ENCODE measurements at places on chromosomes 7 and 10.

DNA sequence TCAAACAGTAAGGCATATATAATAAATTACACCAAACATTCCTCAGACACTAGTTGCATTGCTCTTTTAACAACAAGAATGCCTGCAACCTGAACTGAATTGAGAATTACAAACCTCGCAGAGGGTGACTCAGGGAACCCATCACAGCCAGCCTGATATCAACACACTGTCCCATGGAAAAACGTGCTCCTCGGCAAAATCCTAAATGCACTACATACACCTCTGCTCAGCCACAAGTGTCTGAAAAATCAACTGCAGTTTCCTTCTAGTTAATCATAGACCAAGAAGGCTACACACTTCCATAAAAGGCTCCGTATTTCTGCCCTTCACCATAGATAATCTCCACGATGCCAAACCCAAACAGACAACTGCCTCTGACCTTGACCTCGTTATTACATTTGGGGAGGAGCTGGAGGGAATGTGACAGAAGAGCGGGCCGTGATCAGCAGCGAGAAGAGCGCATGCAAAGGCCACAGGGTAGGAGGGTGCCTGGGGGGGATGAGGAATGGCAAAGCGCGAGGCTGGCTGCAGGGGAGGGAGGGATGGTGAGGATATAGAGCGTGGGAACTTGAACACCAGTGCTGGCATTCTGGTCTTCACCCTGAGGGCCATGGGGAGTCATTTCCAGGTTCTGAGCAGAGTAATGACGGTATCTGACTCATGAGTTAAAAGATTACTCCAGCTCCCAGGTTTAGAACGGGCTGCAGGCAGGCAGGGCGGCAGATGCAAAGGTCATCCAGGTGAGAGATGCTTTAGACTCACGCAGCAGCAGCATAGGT lies 201.9 kb upstream of the FRMD4A start:
- no peak for DNase-seq

DNA sequence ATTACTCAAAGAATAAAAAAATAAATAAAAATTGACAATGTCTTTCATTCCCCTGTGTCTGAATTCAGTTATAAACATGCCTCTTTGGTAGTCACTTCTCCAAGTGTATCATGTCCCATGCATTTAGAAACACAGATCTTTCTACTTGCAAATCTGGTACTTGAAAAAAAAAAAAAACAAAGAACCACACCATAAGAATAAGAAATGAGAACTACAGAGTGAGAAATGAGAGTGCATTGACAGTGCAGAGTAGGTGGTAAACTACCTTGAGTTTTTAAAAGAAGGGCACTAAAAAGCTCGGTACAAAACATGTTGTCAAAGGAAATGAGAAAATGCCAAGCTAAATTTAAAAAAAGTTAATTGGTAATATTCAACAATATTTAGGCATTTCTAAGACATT lies 123.0 kb downstream of the GPR85 start:
- DNase-seq: no peak

GRCh38 chr7:2309889-2310331 lies 4.3 kb downstream of the SNX8 start:
- no peak for DNase-seq

- DNase-seq: peak; percentile 53
Observed at GRCh38 chr10:117167789-117168674, 29.3 kb upstream of the KCNK18 start.

GRCh38 chr10:18527687-18528086 lies 123.7 kb downstream of the NSUN6 start:
- DNase-seq: no peak

DNA sequence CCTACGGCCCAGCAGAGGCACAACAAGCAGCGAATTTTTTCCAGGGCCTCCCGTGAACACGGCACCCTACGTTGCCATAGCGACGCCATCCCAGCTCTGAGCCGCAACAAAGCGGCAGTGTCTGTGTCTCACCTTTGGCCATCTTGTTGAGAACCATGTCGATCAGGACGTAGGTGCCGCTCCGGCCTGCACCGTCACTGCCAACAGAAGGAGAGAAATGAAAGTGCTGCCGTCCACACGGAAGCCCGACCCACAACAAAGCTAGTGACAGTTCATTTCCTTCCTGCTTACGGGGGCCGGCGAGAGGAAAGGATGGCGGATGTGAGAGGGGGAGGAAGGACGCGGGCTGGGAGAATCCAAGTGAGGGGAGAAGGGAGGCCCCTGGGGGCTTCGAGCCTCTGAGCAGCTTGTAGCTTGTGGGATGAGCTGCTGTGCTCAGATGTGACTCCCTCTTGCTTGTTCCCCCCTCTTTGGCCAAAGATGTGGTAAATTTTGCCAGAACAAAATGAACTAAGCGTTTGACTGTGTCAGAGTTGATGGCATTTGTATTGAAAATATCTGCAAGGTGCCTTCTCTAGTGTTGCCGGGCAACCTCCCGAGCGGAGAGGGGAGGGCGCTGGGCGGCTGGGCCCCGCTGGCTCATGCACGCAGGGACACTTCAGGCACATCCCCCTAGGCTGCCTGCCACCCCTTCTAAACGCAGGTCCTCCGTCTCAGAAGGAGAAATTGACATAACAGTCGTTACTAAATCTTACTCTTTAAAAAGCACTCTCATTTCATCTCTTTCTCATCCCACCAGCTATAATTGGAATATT lies 232.2 kb downstream of the DNAJB6 start:
- peak; percentile 56 for DNase-seq

DNA sequence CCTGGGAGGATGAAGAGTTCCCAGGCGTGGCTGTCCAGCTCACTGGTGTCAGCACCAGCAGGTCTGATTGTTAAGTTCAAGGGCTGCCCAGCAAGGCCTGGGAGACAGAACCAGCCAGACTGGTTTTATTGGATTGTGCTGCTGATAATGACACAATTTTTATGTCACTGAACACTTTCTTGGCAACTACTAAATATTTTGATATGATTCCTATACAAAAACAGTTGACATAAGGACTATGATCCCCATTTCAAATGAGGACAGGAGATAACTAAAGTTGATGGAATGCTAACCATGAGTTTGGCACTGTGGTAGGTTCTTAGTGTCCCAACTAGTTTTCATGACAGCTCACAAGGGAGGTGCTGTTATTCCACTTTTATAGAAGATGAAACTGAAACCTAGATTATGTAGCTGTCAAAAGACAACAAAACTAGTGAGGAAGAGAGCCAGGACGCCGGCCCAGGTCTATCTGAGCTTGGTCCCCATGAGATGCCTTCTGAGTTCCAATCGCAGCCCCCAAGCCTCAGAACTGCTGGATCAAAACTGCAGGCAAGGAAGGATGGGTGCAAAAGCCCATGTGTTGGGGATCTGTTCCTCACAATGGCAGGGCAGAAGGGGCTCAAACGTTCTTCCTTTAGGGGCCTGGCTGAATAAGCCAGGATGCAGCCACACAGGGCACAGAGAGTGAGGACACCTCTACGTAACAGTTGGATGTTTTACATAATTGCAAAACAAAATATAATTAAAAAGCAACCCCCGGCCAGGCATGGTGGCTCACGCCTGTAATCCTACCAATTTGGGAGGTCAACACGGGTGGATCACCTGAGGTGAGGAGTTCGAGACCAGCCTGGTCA lies 52.8 kb downstream of the COBL start:
- DNase-seq: no peak

DNA sequence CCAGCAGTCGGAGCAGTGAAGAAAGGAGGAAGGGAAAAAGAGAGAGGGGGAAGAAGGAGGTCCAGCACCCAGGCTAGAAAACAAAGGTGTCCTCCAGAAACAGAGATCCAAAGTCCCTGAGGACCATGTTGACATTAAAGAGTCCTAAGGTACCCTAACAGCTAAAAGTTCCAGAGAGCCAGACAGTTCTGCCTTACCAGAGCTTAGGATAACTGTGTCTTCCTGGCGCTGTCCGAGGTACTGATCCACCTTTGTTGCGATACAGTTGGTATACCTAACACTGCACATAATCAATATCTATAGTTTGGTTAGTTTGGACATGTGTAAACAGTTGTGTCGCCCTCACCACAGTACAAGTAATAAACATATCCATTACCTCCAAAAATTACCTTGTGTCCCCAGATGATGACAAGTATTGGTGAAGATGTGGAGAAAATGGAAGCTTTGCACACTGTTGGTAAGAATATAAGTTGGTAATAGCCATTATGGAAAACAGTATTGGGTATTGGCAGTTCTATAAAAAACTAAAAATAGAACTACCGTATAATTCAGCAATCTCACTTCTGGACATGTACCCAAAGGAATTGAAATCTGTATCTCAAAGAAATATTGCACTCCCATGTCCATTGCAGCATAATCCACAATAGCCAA lies 59.8 kb downstream of the GRID1 start:
- DNase-seq: peak; percentile 9

GRCh38 chr10:132185601-132186487 lies 904 bp upstream of the DPYSL4 start:
- DNase-seq: peak; percentile 44

DNA sequence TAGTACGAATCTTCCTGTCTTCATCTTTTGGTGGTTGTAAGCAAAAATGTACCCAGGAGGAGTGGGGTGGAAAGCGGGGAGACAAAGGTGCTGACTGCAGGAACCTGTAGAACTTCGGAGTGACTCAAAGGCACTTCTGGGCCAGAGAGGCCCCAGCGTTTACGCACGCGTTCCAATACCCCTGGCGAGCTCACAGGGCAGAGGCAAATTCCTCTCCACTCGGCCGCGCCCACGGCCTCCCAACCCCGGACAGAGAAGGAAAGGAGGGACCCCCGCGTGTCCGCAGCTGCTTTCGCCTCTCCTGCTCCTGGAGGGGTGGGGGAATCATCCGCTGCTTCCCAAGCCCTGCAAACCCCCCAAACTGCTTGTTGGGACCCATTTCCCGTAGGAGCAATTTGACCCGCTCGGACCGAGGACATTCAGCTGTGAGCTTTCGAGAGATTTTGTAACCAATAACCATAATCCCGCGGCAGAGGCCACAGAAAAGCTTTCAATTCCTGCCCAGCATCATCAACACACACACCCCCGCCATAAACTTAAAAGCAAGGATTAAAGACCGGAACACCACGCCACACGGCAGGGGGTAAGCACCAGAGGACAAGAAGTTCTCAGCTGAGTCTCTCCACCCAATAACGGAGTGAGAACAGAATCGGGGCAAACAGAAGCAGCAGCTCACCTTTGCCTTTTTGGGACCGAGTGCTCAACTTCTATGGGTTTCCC lies 2.3 kb downstream of the IGF2BP3 start:
- DNase-seq: peak; percentile 5

DNA sequence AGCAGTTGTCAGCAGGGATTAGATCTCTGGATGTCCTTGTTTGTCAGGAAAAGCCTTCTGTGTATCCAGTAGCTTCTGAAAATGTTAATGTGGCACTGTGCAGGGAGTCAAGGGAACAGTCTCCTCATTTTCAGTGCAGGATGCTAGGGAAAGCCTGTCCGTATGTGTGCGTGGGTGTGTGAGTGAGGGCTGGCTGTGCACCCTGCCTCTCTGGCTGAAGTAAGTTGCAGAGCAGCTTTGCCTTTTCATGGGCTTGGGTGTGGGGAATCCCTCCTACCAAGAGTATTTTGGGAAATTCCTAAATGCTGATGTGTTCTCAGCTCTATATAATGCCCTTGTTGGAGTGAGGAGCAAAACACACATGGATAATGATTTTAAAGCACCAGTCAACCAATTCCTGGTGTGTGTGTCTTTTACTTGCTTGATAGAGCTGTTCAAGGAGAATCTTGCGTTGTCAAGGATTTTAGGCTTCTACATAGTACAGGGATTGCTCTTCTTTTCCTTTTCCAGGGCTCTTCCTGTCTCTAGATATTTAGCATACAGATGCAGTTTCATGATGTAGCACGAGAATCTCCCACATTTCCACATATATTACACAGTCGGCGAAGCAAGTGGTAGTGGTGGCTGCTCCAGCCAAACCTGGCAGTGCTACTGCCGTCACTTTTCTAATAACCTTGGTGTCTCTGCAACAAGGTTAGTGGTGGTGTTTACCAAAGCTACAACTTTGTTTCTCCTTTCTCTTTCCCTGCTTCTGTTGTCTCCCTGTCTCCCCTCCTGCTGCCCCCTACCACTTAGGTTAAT lies 92.8 kb downstream of the MCU start:
- DNase-seq: no peak

DNA sequence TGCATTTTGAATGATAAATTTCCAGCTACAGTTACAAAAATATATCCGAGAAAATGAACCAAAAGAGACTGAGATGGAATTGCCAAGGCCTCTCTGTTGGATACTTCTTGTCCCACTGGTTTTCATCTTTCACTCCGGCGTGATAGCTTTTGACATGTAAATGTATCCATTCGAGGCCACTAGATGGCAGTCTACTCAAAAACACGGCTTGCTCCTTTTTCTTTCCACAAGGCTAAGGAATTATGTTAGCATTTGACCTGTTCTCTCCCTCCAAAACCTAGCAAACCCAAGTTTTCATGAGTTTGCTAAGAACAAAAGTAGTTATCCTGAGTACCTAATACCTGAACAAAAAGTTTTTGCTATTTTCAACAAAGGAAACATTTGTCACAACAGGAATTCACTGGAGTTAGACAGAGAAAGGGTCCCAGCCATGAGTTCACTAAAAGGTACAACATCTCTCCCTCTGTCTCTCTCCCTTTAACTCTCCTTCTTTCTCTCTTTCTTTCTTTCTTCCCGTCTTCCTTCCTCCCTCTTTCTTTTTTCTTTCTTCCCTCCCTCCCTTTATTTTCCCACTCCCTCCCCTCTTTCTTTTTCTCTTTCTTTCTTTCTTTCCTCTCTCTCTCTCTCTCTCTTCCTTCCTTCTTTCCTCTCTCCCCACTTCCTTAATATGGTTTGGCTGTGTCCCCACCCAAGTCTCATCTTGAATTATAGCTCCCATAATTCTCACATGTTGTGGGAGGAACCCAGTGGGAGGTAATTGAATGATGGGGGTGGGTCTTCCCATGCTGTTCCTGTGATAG lies 207.9 kb upstream of the MYO3A start:
- DNase-seq: no peak

DNA sequence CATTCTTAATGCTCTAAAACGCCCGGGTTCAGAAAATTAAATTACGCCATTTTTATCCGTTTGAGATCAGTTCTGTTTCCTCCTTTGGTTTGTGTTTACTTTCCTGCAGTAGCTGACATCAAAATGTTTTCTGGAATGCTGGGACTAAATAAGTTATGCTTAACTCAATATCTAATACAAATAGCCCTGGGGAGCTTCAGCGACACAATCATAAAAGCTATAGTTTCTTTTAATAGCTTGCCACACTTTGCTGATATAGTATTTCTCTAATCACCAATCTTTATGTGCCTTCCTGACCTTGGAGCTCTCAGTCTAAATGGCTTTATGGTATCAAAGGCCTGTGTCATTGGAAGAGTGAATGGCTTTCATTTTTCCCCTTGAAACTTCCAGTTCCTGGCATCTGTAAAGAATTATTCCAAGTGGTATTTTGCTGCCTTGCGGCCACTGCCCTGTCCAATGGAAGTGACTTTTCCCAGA lies 202.7 kb downstream of the HDAC9 start:
- DNase-seq: no peak
